ENCODE measurements at places on chromosomes 3 and 15.

- peaks cover 20% of the 10 kb centered on the region for H3K4me1 ChIP-seq
- no peak overlapping the region for H3K4me3 ChIP-seq
- H3K36me3 ChIP-seq = no peaks in the 10 kb centered on the region
- H3K27me3 ChIP-seq = peaks cover 7% of the 10 kb centered on the region
These were observed 22.4 kb upstream of the SEMA4B start for GRCh38 chr15:90178468-90179435.

DNA sequence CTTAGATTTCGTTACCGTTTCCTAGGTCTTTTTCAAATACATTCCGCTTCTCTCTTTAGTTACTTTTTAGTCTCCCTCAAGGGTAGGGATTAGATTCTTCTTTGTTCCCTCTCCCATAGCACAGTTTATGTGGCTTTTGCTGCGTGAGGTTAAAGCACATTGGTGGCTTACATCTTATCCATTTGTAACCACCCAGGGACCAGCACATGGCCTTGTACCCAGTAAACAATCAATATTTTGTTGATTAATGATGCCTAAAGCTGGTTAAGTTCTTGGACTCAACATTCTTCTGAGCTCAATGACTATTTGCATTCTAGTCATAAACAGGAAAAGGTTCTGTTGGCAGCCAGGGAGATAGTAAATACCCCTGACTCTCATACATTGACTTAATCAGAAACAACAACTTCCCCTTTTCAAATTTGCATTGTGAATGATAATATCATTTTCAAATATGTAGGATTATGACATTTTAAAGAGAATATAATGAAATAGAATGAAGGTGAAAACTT, 60.2 kb downstream of the CACNA1D start:
- no peaks in the 10 kb centered on the region for H3K36me3 ChIP-seq
- no peaks in the 10 kb centered on the region for H3K4me1 ChIP-seq

- no peaks in the 10 kb centered on the region for H3K36me3 ChIP-seq
- H3K4me3 ChIP-seq = no peak overlapping the region
- no peak for DNase-seq
- peaks cover 26% of the 10 kb centered on the region for H3K4me1 ChIP-seq
- H3K27ac ChIP-seq = no peak overlapping the region
These were observed 34.8 kb downstream of the CCNL1 start for GRCh38 chr3:157125101-157125500.

- no peak overlapping the region for H3K4me3 ChIP-seq
- DNase-seq = no peak
- no peaks in the 10 kb centered on the region for H3K27me3 ChIP-seq
- peak overlapping the region; percentile 11 for H3K27ac ChIP-seq
These were observed 8.3 kb downstream of the ISLR2 start for GRCh38 chr15:74138642-74139041.

DNA sequence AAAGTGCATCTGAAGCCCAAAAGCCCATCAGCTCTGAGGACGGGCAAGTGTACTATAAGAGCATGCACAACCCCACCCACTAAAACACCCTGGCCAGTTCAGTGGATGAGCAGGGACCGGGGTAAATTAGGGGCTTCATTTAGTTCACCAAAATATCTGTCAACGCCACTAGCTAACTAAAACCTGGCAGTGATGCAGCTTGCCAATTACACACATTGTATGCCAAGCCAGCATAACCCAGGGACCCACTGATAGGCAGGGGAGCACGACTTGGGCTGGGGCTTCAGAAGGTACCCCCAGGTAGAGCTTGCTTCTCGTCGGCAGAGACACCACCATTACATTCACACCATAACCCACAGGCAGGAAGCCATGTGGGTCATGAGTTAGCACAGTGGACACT, 47.0 kb downstream of the PTPN23 start:
- no peak overlapping the region for H3K27ac ChIP-seq
- H3K4me1 ChIP-seq = no peaks in the 10 kb centered on the region
- H3K4me3 ChIP-seq = no peak overlapping the region
- peaks cover 75% of the 10 kb centered on the region for H3K36me3 ChIP-seq
- no peaks in the 10 kb centered on the region for H3K27me3 ChIP-seq

DNA sequence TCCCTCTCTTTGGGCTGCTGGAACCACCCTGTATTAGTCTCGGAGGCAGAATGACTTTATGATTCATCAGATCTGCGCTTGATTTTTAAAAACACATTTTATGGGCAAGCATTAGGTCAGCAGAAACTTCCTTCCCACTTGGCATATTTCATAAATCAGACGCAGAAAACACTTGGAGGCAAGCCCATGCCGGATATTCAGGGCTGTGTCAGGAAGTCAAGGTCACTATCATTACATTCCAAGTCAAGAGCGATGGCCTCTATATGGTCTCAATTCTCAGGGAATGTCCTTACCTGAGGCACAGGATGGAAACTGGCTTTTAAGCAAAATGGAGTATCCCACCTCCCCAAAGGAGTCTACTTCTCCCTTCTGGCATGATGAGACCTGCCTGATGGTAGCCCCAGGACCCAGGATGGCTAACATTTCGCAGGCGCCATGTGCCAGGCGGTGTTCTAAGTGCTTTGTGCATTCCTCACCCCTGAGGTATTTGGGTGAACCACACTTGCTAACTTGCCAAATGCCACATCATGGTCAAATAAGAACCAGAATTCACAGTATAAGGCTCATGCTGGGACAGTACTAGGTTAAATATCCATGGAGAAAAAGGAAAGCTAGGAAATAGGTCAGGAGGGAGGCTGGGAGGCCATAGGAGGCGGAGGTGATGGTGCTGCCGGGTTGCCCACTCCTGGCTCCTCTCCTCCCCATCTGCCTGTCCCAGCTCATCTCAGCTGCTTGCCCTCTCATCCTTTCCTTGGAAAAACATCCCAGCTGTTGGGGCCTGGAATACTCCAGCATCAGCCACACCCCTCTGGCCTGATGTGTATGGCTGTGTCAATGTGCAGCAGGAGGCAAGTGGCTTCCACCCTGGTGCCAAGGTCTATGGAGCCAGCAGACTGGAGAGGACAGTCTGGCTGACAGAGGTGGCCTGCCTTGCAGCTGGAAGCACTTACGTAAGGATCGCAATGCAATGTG, 18.8 kb downstream of the BCL2L10 start:
- DNase-seq = no peak
- H3K36me3 ChIP-seq = no peaks in the 10 kb centered on the region
- no peak overlapping the region for H3K27ac ChIP-seq
- no peak overlapping the region for H3K4me3 ChIP-seq
- H3K27me3 ChIP-seq = no peaks in the 10 kb centered on the region
- peaks cover 13% of the 10 kb centered on the region for H3K4me1 ChIP-seq

GRCh38 chr15:73965758-73966113, 26.4 kb downstream of the STOML1 start:
- DNase-seq = no peak
- no peaks in the 10 kb centered on the region for H3K36me3 ChIP-seq
- H3K4me3 ChIP-seq = no peak overlapping the region
- H3K27ac ChIP-seq = no peak overlapping the region
- no peaks in the 10 kb centered on the region for H3K27me3 ChIP-seq

- peaks cover 11% of the 10 kb centered on the region for H3K4me1 ChIP-seq
- H3K4me3 ChIP-seq = peak overlapping the region; percentile 94
- H3K27me3 ChIP-seq = no peaks in the 10 kb centered on the region
- peak overlapping the region; percentile 96 for H3K27ac ChIP-seq
- peak; percentile 23 for DNase-seq
These were observed 452 bp downstream of the BBX start for GRCh38 chr3:107523289-107523538.

GRCh38 chr15:94297558-94297957, 66.2 kb downstream of the MCTP2 start:
- DNase-seq = no peak
- H3K4me1 ChIP-seq = no peaks in the 10 kb centered on the region
- H3K27me3 ChIP-seq = no peaks in the 10 kb centered on the region
- H3K27ac ChIP-seq = no peak overlapping the region

GRCh38 chr15:42490671-42491538, at the start of gene ZNF106:
Gene ZNF106, minus strand, starts transcription at chr15:42491141. Its CDS starts 18,852 bp downstream, at chr15:42472289.
- peaks cover 45% of the 10 kb centered on the region for H3K4me1 ChIP-seq
- DNase-seq = peak; percentile 90
- H3K27me3 ChIP-seq = no peaks in the 10 kb centered on the region
- H3K27ac ChIP-seq = peak within 1 kb of the TSS; percentile 96
- H3K4me3 ChIP-seq = peak within 1 kb of the TSS; percentile 93
- H3K36me3 ChIP-seq = no peaks in the 10 kb centered on the region

- H3K4me3 ChIP-seq = no peak overlapping the region
- no peaks in the 10 kb centered on the region for H3K4me1 ChIP-seq
- no peak overlapping the region for H3K27ac ChIP-seq
- H3K36me3 ChIP-seq = no peaks in the 10 kb centered on the region
- DNase-seq = no peak
- H3K27me3 ChIP-seq = no peaks in the 10 kb centered on the region
These were observed 29.8 kb downstream of the HGD start for GRCh38 chr3:120652281-120652680.

- no peaks in the 10 kb centered on the region for H3K36me3 ChIP-seq
- H3K27me3 ChIP-seq = no peaks in the 10 kb centered on the region
- H3K27ac ChIP-seq = no peak overlapping the region
- peaks cover 4% of the 10 kb centered on the region for H3K4me1 ChIP-seq
- no peak for DNase-seq
These were observed 25.9 kb downstream of the MYO9A start for GRCh38 chr15:72092006-72092405.

- DNase-seq = peak; percentile 59
- H3K4me1 ChIP-seq = peaks cover 37% of the 10 kb centered on the region
- H3K4me3 ChIP-seq = no peak overlapping the region
- H3K36me3 ChIP-seq = no peaks in the 10 kb centered on the region
These were observed 40.4 kb upstream of the LIMD1 start for GRCh38 chr3:45554006-45554666.

DNA sequence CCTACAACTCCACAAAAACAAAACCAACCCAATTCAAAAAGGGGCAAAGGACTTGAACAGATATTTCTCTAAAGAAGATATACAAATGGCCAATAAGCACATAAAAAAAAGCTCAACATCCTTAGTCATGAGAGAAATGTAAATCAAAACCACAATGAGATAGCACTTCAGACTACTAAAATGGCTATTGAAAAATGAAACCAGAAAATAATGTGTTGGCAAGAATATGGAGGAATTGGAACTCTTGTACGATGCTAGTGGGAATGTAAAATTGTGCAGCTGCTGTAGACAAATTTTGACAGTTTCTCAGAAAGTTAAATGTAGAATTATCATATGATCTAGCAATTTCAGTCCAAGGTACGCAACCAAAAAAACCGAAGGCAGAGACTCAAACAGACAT, 29.0 kb downstream of the KY start:
- H3K27me3 ChIP-seq = no peaks in the 10 kb centered on the region
- DNase-seq = no peak
- H3K36me3 ChIP-seq = no peaks in the 10 kb centered on the region

DNA sequence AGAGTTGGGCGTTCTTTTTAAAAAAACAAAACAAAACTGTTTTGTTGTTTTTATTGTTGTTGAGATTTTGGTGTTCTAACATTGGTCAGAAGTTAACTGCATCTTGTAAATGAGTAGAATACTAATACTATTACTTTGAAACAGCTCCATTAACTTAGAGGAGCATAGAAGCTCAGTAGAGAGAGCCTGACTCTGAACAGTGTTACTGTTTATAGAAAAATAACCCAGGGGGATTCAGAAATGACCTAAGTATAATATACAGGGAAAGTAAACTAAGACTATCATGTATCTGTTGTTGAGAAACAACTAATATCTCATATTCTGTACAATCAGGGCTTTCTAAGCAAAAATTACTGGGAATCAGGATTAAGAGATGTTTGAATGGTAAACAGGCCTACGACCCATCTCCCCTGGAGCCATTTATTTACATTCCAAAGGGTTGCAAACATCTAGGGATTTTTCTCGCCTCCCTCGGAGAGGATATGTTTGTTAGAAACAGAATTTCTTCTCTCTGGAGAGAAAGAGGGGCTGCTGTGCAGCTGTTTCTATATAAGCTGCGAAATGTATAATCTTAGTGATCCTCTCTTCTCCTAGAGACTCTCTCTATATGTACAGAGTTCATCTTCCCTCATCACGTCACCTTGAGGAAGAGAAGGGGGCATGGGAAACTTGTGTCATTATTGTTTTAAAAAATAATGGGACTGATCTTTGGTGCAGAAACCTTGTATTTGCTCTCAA, 827.5 kb upstream of the DPPA4 start:
- no peak overlapping the region for H3K27ac ChIP-seq
- H3K36me3 ChIP-seq = no peaks in the 10 kb centered on the region
- no peak overlapping the region for H3K4me3 ChIP-seq
- no peak for DNase-seq
- H3K4me1 ChIP-seq = no peaks in the 10 kb centered on the region

DNA sequence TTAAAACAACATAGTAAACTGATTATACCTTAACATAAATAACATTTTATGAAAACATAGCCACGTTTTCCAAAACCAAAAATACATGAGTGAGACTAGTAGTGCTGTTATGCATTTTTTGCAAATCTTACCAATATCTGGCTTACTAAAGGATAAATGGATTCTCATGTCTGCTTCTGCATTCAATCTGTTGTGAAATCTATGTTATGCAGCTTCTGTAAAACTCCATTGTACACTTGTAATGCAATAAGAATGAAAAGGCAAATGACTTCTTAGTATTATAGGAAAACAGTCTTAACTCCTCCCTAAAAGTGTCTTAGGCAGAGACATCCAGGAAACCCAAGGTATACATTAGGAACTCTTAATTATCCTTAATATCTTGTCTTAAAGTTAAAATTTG, 330.9 kb upstream of the THBS1 start:
- H3K4me1 ChIP-seq = peaks cover 12% of the 10 kb centered on the region
- H3K27me3 ChIP-seq = no peaks in the 10 kb centered on the region
- H3K4me3 ChIP-seq = no peak overlapping the region
- no peaks in the 10 kb centered on the region for H3K36me3 ChIP-seq
- H3K27ac ChIP-seq = no peak overlapping the region

- H3K27ac ChIP-seq = no peak overlapping the region
- no peaks in the 10 kb centered on the region for H3K27me3 ChIP-seq
- H3K4me3 ChIP-seq = no peak overlapping the region
- no peaks in the 10 kb centered on the region for H3K4me1 ChIP-seq
- DNase-seq = no peak
These were observed 32.4 kb upstream of the SLC6A11 start for GRCh38 chr3:10783360-10784351.

DNA sequence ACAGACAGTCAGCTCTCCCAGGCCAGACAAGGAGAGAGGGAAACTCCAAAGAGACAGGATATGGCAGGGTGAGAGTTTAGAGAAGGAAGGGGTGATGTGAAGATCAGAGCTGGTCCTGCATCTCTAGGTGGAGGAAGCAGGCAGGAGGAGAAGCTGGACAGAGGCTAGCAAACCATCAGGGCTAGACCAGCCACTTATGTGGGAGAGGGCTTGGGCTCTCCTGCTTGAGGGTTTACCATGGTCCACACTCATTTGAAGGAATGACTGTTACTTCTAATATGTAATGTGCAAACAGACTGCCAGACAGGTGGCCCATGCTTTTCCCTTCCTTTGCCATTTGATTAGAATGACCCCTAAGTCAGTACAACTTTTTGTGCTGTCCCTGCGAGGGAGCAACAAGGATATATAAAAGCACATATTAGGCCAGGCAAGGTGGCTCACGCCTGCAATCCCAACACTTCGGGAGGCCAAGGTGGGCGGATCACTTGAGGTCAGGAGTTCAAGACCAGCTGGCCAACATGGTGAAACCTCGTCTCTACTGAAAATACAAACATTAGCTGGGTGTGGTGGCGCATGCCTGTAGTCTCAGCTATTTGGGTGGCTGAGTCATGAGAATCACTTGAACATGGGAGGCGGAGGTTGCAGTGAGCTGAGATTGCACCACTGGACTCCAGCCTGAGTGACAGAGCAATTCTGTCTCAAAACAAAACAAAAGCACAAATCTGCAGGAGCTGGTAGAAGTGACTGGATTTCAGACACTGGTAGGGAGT, 41.0 kb upstream of the MANF start:
- H3K4me3 ChIP-seq = no peak overlapping the region
- no peaks in the 10 kb centered on the region for H3K27me3 ChIP-seq

GRCh38 chr3:162938083-162938482, 1441.5 kb downstream of the OTOL1 start:
- H3K27ac ChIP-seq = no peak overlapping the region
- H3K27me3 ChIP-seq = no peaks in the 10 kb centered on the region
- DNase-seq = no peak
